ENCODE measurements at places on chromosomes 4 and X. TPM values are rescaled to one million over a fixed set of nuclear protein-coding genes. Genes with fewer than 3 reads are reported as not detected.
A peak's percentile ranks its signal among the peaks of the same experiment; 100 is the strongest.

Gene LAMP2
- total RNA-seq = 41.8 TPM

Gene STOX2
- not detected for total RNA-seq

- H3K4me3 ChIP-seq = no peak overlapping the region
- no peaks in the 10 kb centered on the region for H3K4me1 ChIP-seq
- no peak for DNase-seq
- H3K27ac ChIP-seq = no peak overlapping the region
- peaks cover 3% of the 10 kb centered on the region for H3K27me3 ChIP-seq
Measured at GRCh38 chrX:17967888-17968287, 106.8 kb upstream of the RAI2 start.

Gene CTAG1A
- total RNA-seq = not detected

- no peak overlapping the region for H3K4me3 ChIP-seq
- H3K4me1 ChIP-seq = no peaks in the 10 kb centered on the region
- peaks cover 3% of the 10 kb centered on the region for H3K27me3 ChIP-seq
- no peaks in the 10 kb centered on the region for H3K36me3 ChIP-seq
Measured at GRCh38 chr4:150123087-150123486, 44.8 kb downstream of the DCLK2 start.

Gene WNK3
- 0.33 TPM for total RNA-seq

DNA sequence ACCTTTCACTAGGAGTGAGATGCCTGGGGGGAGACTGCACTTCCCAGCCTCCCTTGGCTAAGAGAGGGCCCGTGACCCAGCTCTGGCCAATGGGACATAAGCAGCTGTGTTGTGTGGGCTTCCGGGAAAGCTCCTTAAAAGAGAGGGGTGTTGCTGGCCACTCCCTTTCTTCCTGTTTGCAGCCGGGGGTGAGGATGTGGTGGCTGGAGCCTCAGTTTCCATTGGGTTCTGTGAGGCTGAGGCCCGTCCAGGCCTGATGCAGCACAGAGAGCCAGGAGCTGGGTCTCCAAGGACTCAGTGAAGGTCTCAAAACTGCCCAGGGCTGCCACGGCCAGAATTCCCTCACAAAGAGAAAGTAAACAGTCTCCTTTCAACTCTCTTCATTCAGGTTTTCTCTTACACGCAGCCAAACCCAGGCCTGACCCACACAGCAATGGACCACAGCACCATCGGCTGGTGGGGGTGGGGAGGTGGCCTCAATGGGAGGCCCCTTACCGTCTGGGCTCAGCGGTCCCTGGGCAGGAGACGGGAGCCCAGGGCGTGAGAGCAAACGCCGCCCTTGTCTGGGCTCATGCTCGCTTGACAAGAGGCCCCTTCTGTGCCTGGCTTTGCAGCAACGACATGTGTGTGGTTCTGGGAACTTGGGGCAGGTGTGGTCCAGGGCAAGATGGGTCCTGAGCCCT, 6.6 kb downstream of the NKX1-1 start:
- H3K27me3 ChIP-seq = peaks cover 17% of the 10 kb centered on the region
- H3K4me1 ChIP-seq = no peaks in the 10 kb centered on the region
- H3K36me3 ChIP-seq = peaks cover 4% of the 10 kb centered on the region

- no peaks in the 10 kb centered on the region for H3K27me3 ChIP-seq
- no peaks in the 10 kb centered on the region for H3K36me3 ChIP-seq
- H3K4me1 ChIP-seq = no peaks in the 10 kb centered on the region
- H3K27ac ChIP-seq = no peak overlapping the region
- no peak for DNase-seq
Measured at GRCh38 chr4:9938933-9939332, 82.4 kb downstream of the SLC2A9 start.

DNA sequence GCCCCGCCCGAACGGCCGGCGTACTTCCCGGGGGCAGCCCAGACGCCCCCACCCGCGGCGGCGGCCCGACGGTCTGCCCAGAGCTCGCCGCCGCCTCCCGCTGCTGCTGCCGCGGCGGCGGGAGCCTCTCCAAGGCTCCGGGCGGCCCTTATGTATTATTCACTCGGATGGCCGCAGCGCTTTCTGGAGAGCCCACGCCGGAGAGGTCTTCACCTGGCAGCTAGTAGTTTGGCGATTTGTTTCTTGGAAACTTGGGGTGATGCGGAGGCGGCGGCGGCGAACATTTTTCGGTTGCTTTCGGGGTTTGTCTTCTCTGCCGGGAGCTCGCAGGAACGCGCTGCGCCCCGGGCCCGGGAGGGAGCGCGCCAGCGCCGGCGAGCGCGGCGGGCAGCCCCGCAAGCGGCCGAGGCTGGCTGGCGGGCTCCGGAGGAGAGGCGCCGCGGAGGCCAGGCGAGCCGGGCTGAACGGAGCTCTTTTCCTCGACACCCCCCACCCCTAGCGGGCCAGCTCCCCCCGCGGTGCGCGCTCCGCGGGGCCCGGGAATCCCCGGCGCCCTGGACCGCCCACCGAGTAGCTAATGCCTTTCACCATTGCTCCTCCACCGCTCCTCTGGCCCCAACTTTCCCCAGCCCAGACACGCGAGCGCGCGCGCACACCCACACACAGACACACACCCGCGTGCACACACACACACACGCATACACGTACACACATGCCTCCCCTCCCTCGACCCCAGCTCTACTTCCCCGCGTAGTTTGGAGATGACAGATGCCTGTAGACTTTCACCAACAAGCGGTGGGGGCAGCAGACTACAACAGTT, 113.5 kb downstream of the DHX15 start:
- H3K27ac ChIP-seq = peak overlapping the region; percentile 37
- H3K36me3 ChIP-seq = peaks cover 2% of the 10 kb centered on the region
- peak; percentile 46 for DNase-seq
- peaks cover 79% of the 10 kb centered on the region for H3K27me3 ChIP-seq

Gene PCSK1N
- total RNA-seq = 1.2 TPM

Gene PF4V1
- not detected for total RNA-seq

Gene TRAM1L1
- not detected for total RNA-seq

Gene ANKRD37
- 7.4 TPM for total RNA-seq

DNA sequence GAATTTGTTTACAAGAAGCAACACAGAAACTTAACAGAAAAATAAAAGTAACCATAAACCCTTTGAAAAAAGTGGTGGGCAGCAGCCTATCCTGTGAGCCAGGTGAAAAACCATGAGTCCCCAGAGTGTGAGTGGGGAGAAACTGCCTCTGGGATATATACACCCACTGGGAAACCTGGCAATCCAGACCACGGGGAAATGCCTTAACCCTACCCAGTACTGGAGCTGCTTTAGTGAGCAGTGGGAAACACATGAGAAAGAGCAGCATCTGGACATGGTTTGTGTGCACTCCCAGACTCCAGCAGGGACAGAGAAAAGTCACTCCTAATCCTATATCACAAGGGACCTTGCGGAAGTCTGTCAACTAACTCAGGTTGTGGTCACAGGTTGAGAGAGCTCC, 39.4 kb downstream of the UGT2A2 start:
- H3K27ac ChIP-seq = no peak overlapping the region
- no peaks in the 10 kb centered on the region for H3K4me1 ChIP-seq
- no peak overlapping the region for H3K4me3 ChIP-seq

Gene CDKL5
- 2.2 TPM for total RNA-seq

DNA sequence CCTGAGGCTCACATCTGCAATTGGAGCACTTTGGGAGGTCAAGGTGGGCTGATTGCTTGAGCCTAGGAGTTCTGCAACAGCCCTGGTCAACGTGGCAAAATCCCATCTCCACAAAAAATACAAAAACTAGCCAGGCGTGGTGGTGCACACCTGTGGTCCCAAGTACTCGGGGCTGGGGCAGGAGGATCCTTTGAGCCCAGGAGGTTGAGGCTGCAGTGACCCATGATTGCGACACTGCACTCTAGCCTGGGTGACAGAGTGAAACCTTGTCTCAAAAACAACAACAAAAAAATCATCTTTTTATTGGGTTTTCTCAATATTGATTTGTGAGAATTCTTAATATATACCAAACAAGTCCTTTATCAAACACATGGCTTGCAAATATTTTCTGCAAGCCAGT, 64.9 kb downstream of the ANKRD17 start:
- peaks cover 3% of the 10 kb centered on the region for H3K4me1 ChIP-seq
- DNase-seq = no peak
- H3K27ac ChIP-seq = no peak overlapping the region
- H3K27me3 ChIP-seq = no peaks in the 10 kb centered on the region
- peaks cover 19% of the 10 kb centered on the region for H3K36me3 ChIP-seq

DNA sequence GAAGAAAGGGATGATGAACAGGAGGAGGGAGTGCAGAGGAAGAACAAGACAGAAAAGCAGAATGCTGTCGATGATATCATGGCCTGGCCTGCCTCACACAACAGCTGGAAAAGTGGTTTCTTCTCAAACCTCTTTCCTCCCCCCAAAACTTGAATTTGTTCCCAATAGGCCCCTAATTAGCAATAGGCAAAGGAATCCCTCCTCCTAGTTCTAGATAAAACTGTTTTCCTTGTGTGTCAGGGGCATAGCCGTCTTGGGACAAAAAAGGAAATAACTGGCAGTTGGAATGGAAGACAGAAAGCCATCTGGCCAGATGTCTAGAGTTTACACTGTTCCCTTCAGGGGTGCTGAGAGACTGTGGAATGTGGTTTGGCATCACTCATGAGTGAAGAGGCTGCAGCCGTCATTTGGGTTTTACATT, 177.8 kb upstream of the C1QTNF7 start:
- peaks cover 2% of the 10 kb centered on the region for H3K27me3 ChIP-seq
- no peaks in the 10 kb centered on the region for H3K36me3 ChIP-seq
- no peak overlapping the region for H3K4me3 ChIP-seq

- no peak for DNase-seq
- no peak overlapping the region for H3K27ac ChIP-seq
- peaks cover 5% of the 10 kb centered on the region for H3K36me3 ChIP-seq
- peaks cover 10% of the 10 kb centered on the region for H3K27me3 ChIP-seq
Measured at GRCh38 chr4:100539706-100540105, 21.9 kb upstream of the EMCN start.

- H3K4me1 ChIP-seq = no peaks in the 10 kb centered on the region
- H3K4me3 ChIP-seq = no peak overlapping the region
- H3K36me3 ChIP-seq = no peaks in the 10 kb centered on the region
- peaks cover 18% of the 10 kb centered on the region for H3K27me3 ChIP-seq
- H3K27ac ChIP-seq = no peak overlapping the region
- no peak for DNase-seq
Measured at GRCh38 chr4:159444678-159445077, 341.8 kb downstream of the RAPGEF2 start.

Gene TACR3
- total RNA-seq = not detected

DNA sequence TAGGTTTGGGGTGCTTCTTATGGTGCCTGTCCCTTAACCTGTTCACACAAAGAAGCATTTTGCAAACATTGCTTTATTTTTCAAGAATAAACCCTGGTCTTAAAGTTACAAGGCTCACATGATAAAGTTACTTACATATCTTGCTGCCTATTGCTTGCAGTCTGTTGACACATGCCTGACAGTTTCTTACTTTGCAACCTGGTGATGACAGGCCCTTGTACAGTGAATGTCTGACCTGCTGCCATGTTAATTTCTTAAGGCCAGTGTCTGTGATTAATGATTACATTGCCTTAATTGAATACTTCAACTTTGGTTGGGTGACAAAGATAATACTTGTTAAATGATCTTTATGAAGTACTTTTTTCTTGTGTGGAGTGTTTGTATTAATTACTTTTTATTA, 49.9 kb downstream of the FIP1L1 start:
- H3K4me1 ChIP-seq = peaks cover 6% of the 10 kb centered on the region
- no peak for DNase-seq
- H3K27me3 ChIP-seq = no peaks in the 10 kb centered on the region
- H3K36me3 ChIP-seq = peaks cover 21% of the 10 kb centered on the region
- H3K4me3 ChIP-seq = no peak overlapping the region

Gene PHEX
- 0.23 TPM for total RNA-seq

DNA sequence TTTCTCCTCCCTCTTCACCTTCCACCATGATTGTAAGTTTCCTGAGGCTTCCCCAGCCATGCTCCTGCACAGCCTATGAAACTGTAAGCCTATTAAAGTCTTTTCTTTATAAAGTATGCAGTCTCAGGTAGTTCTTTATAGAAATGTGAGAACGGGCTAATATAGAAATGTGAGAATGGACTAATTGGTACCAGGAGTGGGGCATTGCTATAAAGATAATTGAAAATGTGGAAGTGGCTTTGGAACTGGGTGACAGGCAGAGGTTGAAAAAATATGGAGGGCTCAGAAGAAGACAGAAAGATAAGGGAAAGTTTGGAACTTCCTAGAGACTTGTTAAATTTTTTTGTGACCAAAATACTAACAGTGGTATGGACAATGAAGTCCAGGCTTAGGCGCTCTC, 959.3 kb downstream of the SH3BGRL start:
- DNase-seq = no peak
- H3K27ac ChIP-seq = no peak overlapping the region
- H3K36me3 ChIP-seq = no peaks in the 10 kb centered on the region

- H3K27ac ChIP-seq = no peak overlapping the region
- DNase-seq = no peak
- H3K4me1 ChIP-seq = no peaks in the 10 kb centered on the region
- no peaks in the 10 kb centered on the region for H3K36me3 ChIP-seq
- no peak overlapping the region for H3K4me3 ChIP-seq
Measured at GRCh38 chr4:120400441-120400840, 333.8 kb upstream of the MAD2L1 start.
